Stimulated activated CD4-positive, alpha-beta T cell treated with anti-CD3 and anti-CD28 coated beads, Interleukin-4, amount 100 ng/mL, for 1 hour (primary cell): ENCODE measurements at places on chromosomes 13 and 19.
A peak's percentile ranks its signal among the peaks of the same experiment; 100 is the strongest.

DNA sequence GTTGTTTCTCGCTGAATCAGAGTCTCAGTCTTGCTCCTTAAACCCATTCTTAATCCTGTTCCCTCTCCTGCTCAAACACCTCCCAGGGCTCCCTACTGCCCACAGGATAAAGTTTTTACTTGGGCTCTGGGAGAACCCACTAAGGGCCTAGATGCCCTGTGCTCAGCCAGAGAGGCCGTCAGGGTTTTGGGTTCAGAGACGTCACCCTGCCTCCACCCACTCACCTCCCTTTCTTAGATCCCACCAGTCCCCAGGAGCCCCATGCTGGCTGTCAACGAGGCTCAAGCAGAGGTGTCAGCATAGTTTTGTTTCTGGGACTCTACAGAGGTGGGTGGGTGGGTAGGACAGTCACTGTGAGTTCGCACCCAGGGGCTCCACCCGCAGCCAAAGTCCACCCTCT, 15.5 kb upstream of the CYP4F2 start:
- DNase-seq: no peak

- DNase-seq: no peak
Measured at GRCh38 chr13:55661505-55661904, 1479.2 kb upstream of the PRR20A start.

DNA sequence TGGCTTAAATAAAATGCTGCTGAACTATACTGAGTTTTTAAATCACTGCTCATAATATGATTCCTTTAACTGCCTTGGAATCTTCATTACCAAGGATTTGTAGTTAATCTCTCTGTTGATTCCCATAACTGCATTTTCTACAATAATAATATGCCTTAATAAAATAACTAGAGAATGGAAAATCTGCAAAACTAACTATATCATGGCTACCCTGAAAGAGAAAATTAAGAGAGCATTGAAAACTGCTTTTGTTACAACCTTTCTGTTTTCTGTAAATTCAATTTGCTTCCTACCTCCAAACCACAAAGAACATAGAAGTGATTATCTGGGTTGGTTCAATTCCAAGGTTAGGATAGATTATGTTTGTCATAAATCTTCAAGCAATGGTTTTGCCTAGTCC, 202.8 kb upstream of the ATXN8OS start:
- no peak for DNase-seq

GRCh38 chr19:30520735-30521479, 148.7 kb downstream of the ZNF536 start:
- DNase-seq: no peak

GRCh38 chr13:77740097-77740735, 42.7 kb downstream of the SLAIN1 start:
- no peak for DNase-seq

DNA sequence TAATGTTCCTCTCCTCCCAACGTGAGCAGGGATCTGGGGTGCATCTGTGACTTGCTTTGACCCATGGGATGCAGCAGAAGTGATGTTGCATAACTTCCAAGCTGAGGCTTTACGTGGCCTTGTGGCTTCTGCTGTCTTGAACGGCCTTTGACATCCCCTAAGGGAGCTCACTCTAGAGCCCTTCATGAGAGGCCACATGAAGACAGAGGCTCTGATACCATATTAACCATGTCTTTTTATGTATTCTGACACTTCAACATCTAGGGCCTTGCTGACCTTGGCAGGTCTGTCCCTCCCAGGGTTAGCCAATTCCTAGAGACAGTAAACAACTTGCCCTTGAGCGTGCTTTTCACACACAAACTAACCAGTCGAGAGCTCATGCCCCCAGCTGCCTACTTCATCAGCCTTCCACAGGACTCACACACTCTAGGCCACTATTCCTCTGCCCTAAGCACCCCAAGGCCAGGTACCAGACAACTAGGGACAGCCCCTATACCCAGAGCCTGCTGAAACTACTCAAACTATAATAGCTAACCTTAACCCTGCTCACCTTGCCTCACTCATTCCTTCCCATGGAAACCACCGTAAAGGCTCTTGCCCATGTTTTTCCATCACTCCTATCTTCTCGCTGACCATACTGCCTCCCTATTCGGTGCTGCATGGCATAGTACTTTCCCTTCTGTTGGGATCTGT, 45.4 kb downstream of the CCDC70 start:
- no peak for DNase-seq

DNA sequence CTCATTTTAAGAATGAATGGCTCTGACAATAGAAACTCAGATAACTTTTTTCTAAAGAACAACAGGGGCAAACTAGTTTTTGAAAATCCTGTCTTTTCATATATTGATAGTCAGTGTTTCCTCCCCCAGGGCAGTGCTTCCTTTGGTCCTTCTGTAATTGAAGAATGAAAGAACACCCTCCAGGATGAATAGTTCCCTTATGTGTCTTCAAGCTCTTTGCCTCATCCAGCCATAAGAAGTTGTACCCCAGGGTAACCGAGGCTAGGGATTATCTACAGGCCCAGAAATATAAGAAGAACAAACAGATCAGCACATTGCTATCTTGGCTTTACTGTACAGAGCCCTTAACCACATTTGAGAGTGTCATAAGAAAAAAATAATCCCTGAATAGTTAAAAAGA, 12.1 kb upstream of the ERICH6B start:
- no peak for DNase-seq

DNA sequence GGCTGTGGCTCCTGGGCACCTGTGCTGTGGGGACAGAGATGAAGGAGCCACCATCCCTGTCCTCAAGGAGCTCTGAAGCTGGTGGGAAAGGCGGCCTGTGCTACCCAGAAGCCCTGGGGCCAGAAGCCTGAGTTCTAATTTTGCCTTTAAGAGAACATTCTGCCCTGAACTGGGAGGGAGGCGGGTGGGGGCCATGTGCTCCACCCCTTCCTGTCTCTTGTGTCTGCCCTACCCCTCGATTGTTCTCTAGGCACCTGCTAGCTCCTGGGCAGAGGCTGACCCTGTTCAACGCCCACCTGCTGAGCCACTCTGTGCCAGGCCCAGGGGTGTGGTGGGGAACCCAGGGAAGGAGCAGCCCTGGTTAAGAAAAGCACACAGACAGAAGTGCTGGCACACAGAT, 5.9 kb downstream of the TRAPPC6A start:
- peak; percentile 29 for DNase-seq

GRCh38 chr19:29655648-29656335, 9.5 kb upstream of the PLEKHF1 start:
- DNase-seq: no peak
